ENCODE measurements at places on chromosomes 16 and 17.
A peak's percentile ranks its signal among the peaks of the same experiment; 100 is the strongest.

DNA sequence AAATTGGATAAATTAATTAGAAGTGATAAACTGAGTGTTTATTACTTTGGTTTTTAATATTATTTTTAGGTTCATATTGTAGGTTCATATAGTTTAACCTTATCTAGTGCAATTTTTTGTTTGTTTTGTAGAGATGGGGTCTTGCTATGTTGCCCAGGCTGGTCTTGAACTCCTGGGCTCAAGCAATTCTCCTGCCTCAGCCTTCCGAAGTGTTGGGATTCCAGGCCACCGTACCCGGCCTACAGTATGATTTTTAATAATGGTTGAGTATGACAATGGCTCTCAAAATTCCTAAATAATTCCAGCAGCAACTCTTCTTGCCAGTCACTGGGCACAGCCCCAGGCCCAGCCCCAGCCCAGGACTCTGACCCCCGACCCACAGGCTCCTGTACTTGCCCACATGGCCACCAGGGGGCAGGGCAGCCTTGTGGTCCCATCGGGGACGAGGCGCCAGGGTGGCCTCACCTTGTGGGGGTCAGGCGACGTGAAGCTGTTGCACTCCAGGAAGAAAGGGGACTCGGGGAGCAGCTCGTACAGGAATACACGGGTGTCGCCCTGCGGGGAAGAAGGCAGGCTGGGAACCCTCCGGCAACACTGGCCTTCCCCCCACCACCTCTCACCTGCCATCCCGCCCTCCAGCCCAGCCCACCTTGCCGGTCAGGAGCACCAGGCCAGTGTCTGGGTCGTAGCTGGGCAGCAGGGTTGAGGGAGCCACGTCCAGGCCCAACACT is 7.9 kb upstream of the PAM16 start:
- DNase-seq: peak; percentile 57
- H3K27me3 ChIP-seq: no peaks in the 10 kb centered on the region
- no peak overlapping the region for H3K4me3 ChIP-seq
- peaks cover 74% of the 10 kb centered on the region for H3K36me3 ChIP-seq
- no peak overlapping the region for H3K27ac ChIP-seq
- H3K4me1 ChIP-seq: no peaks in the 10 kb centered on the region

DNA sequence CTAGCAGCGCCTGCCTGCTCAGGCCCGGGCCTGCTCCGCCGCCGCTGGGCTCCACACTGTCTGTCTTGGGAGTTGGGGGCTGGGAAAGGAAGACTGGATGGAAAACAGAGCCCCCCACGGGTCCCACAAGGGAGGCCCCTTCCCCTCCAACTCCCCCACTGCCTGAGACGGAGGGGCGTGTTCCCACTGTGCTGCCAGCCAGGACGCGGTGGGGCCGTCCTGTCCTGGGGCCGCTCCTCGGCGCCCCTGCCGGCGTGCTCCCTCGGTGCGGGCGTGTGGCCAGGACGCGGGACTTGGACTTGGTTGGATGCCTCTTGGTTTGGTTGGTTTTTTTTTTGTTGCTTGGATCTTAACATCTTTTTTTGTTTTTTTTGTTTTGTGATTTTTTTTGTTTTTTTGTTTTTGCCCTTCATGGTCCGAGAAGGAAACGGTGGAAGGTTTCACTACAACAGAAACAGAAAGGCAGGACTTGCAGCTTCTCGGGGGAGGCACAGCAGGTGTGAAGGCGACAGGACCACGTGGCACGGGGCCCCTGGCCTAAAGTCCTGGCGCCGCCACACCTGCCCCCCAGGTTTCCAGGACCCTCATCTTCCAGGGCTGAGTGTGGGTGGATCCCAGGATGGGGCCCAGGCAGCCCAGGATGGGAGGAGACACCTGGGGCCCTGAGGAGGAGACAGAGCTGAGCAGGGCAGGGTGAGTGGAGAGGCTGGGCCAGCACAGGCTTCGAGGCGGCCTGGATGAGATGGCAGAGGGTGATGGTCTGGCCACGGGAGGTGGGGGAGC is 16.0 kb downstream of the ENGASE start:
- H3K36me3 ChIP-seq: peaks cover 3% of the 10 kb centered on the region
- no peaks in the 10 kb centered on the region for H3K4me1 ChIP-seq
- no peak for DNase-seq
- H3K27me3 ChIP-seq: peaks cover 4% of the 10 kb centered on the region
- no peak overlapping the region for H3K4me3 ChIP-seq
- no peak overlapping the region for H3K27ac ChIP-seq

DNA sequence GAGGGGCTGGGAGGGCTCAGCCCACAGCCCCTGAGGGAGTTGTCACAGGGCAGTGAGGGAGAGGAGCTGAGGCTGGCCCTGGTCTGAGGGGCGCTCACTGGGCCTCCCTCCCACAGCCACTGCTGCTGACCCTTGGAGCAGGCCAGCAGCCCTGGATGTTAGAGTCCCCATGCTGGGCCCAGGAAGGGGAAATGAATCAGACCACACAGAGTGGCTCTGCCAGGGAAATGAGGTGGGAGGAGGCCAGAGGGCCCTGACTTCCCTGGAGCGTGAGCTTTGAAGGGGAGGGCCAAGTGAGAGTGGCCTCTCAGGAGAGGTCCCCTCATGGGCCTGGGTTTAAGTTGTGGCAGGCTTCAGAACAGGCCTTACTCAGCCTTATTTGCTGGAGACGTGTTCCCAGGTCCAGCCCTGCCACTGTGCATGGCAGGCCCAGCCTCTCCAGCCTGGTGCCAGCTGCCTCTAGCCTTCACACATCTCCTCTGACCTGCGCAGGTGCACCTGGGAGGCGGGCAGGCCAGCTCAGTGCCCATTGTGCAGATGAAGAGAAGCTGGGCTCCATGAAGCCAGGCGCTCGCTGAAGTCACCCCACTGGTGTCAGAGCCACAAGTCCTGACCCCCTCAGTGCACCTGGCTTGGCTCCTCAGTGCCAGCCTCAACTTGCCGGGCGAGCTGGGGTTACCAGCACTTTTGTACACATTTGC is 15.4 kb downstream of the GPT2 start:
- no peak overlapping the region for H3K27ac ChIP-seq
- H3K36me3 ChIP-seq: no peaks in the 10 kb centered on the region
- H3K27me3 ChIP-seq: peaks cover 2% of the 10 kb centered on the region
- H3K4me1 ChIP-seq: no peaks in the 10 kb centered on the region
- H3K4me3 ChIP-seq: no peak overlapping the region

DNA sequence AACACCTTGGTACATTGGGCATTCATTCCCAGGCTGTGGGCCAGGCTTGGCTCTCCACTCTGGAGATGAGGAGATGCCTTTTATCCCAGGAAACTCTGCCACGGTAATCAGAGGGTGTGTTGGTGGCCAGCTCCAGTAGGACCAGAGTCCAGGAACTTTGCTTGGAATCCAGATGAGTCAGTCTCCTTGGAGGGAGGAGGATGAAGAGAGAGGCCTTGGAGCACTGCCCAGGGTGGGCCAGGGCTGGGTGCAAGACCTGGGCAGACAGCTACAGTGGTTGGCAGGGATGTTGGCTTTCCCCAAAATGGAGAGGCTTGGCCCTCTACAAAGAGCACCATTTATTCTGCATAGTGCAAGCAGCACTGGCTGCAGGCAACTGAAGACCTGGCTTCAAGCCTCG is 209.0 kb downstream of the RGS9 start:
- no peaks in the 10 kb centered on the region for H3K4me1 ChIP-seq
- no peak for DNase-seq
- no peak overlapping the region for H3K27ac ChIP-seq
- no peak overlapping the region for H3K4me3 ChIP-seq
- H3K27me3 ChIP-seq: peaks cover 3% of the 10 kb centered on the region

- no peaks in the 10 kb centered on the region for H3K36me3 ChIP-seq
- H3K27ac ChIP-seq: no peak overlapping the region
- H3K27me3 ChIP-seq: peaks cover 4% of the 10 kb centered on the region
- no peaks in the 10 kb centered on the region for H3K4me1 ChIP-seq
- DNase-seq: no peak
Measured at GRCh38 chr16:87057951-87058560, 259.1 kb downstream of the C16orf95 start.

- no peak overlapping the region for H3K4me3 ChIP-seq
- H3K27ac ChIP-seq: no peak overlapping the region
- no peaks in the 10 kb centered on the region for H3K4me1 ChIP-seq
- DNase-seq: no peak
- no peaks in the 10 kb centered on the region for H3K27me3 ChIP-seq
- H3K36me3 ChIP-seq: peaks cover 42% of the 10 kb centered on the region
Measured at GRCh38 chr17:18928628-18929125, 23.3 kb upstream of the SLC5A10 start.

DNA sequence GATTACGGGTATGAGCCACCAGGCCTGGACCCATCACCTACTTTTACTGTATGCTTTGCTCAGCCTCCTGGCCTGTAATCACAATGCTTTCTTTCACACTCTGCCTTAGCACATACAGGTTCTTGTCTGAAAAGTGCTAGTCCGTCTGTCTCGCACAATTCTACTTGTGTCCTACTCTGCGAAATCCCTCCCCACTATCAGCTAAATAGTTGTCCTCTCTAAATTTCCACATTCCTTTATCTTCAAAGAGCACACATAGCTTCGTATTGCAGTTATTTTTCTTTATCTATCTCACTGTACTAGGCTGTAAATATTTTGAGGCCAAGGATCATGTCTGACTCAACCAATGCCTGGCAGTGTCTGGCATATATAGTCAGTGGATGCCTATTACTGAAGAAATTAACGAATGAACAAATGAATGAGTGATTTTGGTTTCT is 38.5 kb upstream of the ETV4 start:
- no peak overlapping the region for H3K4me3 ChIP-seq
- no peak overlapping the region for H3K27ac ChIP-seq
- no peak for DNase-seq
- H3K27me3 ChIP-seq: peaks cover 16% of the 10 kb centered on the region
- no peaks in the 10 kb centered on the region for H3K36me3 ChIP-seq
- no peaks in the 10 kb centered on the region for H3K4me1 ChIP-seq

- no peak overlapping the region for H3K27ac ChIP-seq
- H3K4me1 ChIP-seq: no peaks in the 10 kb centered on the region
- no peak for DNase-seq
- no peaks in the 10 kb centered on the region for H3K36me3 ChIP-seq
Measured at GRCh38 chr16:24896439-24896838, 50.7 kb downstream of the SLC5A11 start.

GRCh38 chr17:82884341-82884969 is 44.6 kb upstream of the ZNF750 start:
- peaks cover 57% of the 10 kb centered on the region for H3K36me3 ChIP-seq
- peak; percentile 69 for DNase-seq
- peaks cover 97% of the 10 kb centered on the region for H3K4me1 ChIP-seq
- H3K27me3 ChIP-seq: no peaks in the 10 kb centered on the region

GRCh38 chr16:56263711-56264608 is 72.7 kb downstream of the GNAO1 start:
- no peak overlapping the region for H3K4me3 ChIP-seq
- peaks cover 77% of the 10 kb centered on the region for H3K4me1 ChIP-seq
- no peaks in the 10 kb centered on the region for H3K27me3 ChIP-seq
- H3K36me3 ChIP-seq: no peaks in the 10 kb centered on the region
- H3K27ac ChIP-seq: peak overlapping the region; percentile 91
